ENCODE measurements at places on chromosomes 5 and 9.

GRCh38 chr5:45691656-45692055, 4.5 kb downstream of the HCN1 start:
- no peak for DNase-seq

DNA sequence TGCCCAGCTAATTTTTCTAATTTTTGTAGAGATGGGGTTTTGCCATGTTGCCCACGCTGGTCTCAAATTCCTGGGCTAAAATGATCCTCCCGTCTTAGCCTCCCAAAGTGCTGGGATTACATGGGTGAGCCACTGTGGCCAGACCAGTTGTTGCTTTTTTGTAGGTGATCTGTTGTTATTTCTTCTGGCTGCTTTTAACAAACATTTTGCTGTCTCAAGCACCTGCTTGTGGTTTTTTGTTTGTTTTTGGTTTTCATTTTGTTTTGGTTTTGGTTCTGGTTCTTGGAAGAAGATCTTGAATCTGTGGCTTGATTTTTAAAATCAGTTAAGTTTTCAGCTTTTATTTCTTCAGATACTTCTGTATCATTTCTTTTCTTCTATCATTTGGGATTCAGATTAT, 21.1 kb downstream of the ERCC6L2 start:
- no peak for DNase-seq

DNA sequence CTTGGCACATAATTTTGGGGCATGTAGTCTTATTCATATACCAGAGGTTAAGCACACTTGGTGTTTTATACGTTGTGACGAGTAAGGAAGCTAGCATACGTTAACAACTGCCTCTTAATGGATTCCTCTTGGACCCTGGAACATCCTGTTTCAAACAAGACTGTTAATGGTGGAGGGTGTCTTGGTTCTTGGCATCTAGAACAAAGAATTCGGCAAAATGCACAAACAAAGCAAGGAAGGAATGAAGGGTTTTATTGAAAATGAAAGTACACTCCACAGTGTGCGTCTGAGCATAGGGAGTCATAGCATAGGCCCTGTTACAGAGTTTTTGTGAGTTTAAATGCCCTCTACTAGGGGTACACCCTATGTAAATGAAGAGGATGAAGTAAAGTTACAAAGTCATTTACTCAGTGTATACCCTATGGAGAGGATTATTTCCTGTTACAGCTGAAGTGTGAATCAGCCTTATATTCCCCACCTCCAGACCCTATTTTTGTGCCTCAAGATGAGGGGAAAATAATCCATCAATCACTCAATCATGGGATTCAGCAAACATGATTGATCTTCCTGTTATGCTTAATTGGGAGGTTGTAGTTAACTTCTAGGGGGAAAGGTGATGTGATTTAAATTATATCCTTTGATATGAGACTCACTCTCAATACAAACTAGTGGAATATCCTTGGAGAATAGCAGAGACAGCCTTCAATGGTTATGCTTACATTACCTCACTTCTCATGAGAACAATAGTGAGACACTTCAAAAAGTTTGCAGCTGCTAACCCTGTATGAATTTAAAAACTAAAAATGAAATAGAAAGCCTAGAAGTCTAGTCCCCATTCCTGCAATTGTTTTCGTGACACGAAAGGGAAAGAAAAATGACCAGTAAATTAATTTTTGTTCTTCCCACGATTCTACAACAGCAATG, 84.9 kb upstream of the MYO10 start:
- DNase-seq: no peak

DNA sequence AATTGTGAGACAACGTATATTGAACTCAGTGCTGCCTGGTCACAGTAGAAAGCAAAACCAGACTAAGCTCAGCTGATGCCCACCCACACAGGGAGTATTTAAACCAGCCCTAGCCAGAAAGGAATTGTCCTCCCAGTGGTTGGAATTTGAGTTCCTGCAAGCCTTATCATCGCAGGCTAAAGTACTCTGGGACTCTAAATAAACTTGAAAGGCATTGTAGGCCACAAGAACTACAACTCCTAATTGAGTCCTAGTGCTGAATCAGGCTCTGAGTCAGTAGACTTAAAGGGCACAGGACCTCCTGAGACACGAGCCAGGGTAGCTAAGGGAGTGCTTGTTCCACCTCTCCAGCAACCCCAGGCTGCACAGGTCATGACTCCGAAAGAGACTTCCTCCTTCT, 171.4 kb downstream of the MCTP1 start:
- no peak for DNase-seq

- DNase-seq: no peak
Measured at GRCh38 chr5:11398728-11399127, 505.5 kb downstream of the CTNND2 start.

GRCh38 chr9:100505564-100506159, 32.7 kb downstream of the TMEFF1 start:
- DNase-seq: peak; percentile 79

GRCh38 chr5:124263680-124264491, 482.6 kb downstream of the ZNF608 start:
- DNase-seq: no peak

- no peak for DNase-seq
Measured at GRCh38 chr9:134461426-134461982, 135.2 kb downstream of the RXRA start.

DNA sequence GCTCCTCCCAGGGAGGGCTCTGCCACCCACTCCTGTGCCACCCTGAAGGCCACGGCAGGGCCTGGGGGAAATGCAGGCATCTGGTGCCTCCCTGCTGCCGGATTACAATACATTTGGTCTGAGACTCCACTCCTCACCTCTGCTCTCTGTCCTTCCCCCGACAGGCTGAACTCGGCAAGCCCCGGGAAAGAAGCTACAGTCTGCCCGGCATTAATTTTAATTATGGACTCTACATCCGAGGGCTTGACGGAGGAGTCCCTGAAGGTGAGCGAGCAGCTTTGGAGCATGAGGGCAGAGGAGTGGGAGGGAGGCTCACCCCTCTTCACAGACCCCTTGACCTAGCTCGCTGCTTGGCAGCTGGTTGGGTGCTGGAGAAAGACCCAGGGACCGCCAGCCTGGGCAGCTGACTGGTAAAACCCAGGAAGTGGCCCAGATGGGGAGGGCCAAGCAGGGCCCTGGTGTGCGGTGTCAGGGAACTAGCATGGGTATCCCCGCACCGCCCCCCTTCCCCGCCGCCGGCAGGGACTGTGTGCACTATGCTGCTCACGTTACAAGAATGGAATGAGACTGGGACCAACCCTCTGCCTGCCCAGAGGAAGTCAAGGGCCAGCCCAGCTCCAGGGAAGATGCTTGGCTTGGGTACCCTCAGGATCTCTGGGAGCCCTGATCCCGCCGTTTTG, 83.7 kb upstream of the BARHL1 start:
- no peak for DNase-seq

DNA sequence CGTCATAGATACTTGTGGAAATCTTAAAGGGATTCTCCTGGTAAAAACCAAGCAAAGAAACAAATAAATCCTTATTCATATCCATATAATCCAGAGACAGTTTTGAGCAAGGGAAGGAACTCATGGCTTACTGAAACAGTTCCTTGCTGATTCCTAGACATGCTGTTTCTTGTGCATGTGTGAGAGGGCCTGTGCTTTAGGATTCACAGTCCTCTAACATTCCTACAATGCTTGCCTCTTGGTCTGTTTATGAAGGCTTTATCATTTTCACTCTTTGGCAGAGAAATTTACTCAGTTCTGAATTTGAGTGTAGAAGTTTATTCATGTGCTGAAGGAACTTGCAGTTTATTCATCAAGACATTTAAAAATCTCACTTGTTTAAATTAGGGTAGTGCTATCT, 123.4 kb downstream of the RPS23 start:
- DNase-seq: no peak

DNA sequence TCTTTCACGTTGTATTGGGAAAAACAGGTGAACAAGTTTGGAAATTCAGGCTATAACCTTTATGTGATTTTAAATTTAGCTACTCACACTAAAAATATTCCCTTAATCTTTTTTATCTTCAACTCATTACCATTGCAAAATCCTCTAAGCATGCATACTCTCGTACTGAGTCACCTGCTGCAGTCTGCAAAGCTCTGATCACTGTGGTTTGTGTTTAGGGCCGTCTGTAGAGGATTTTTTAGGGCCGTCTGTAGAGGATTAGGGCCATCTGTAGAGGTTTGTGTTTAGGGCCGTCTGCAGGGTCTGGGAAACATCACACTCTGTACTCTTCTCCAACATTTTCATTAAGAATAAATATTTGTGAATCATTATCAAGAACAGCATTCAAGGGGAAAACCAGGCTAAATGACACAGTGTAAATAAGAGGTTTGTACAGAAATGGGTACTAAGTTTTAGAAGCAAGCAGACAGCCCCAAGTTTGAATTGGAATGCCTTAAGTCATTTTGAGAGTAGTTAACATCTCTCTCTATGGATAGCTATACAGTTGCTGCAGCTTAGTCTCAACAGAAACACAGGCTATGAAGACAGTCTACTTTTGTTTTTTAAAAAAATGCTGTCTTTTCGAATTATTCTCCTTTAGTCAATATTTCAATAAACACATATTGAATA, 155.0 kb upstream of the TSLP start:
- no peak for DNase-seq

DNA sequence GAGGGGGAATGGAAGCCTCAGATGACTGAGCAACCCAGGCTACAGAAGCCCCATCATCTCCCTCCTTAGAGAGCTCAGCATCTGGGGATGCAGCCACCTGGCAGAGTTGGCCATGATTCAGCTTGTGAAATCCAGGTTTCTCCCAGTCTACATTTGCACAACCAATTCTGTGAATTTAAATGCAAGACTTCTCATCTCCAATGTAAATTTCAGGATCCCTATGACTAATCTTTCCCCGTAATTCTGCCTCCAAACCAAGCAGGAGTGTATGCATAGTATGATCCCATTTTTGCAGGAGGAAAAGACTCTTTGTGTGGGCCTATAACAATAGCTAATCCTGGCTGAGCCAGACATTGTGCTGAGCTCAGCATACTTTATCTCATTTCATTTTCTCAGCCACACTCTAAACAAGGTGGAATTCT, 59.6 kb upstream of the IL17B start:
- DNase-seq: no peak

GRCh38 chr9:91423785-91424402, at the start of gene NFIL3:
NFIL3 (minus strand) TSS chr9:91423832; CDS start chr9:91410734, 13,098 bp downstream.
- DNase-seq: peak; percentile 73

- no peak for DNase-seq
Measured at GRCh38 chr5:33035851-33036527, 324.9 kb downstream of the NPR3 start.

DNA sequence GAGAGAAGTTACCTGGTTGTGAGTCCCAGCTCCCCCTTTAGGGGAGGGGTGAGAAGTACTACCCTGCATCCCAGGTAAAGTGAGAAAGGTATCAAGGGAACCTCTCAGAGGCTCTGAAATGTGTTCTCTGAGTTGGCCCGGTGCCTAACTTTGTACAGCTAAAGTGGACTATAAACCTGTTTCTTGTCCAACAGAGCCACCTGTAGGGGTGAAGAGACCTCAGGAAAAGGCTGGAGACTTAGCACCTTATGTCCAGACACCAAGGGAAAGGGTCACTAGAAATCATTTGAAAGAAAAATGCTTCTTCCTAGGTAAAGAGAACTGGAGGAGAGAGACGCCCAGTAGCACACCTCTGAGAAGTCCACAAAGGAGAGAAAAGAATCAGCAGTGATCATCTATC, 108.3 kb upstream of the KIF2A start:
- DNase-seq: no peak

All from NCI-H460 (cell line).